Amniotic stem cell (primary cell): ENCODE measurements at places on chromosomes 13 and 19.
A peak's percentile ranks its signal among the peaks of the same experiment; 100 is the strongest.

DNA sequence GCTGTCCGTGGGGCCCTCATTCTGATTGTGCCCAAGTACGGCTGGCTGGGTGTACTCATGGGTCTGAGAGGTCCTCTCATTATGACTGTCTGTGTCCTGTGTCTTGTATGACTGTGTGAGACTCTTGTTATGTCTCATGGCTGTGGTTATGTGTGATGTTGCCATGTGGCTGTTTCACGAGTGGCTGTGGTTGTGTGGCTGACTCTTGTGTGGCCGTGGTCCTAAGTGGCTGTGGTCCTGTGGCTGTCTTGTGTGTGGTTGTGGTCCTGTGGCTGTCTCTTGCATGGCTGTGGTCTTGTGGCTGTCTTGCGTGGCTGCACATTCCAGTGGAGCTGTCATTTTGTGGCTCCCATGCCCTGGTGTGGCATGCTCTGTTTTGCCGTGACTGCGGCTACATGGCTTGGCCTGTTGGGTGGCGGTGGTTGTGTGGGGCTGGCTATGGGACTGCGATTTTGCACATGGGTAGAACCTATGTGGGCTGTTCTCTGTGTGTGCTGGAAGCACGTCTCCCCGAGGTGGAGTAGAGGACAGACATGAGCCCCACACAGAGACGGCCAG is 2.5 kb downstream of the LYL1 start:
- no peak for DNase-seq

DNA sequence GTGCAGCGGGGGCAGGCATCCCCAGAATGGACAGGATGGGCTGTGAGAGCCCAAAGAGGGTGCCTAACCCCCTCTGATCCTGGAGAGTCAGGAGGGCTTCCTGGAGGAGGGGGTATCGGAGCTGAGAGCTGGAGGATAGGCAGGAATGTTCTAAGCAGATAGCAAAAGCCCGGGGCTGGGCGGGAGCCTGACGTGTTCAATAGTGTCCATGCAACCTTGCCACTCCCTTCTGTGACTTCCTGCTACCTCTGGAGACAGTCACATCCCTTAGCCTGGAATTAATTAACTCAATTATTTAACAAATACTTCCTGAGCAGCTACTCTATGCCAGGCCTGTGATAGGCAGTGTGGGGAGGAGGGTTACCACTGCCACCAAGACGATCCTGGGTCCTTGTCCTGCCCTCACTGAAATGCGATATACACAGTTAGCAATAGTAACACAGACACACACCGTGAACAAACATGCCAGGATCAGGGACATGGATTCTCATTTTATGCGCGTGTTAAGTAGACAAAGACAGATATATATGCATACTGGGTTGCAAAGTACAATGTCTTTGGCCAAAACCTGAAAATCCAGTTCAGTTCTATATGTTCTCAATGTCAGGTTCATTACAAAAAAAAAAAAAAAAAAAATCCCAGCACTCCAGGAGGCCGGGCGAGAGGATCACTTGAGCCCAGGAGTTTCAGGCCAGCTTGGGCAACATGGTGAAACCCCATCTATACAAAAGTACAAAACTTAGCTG is 10.7 kb downstream of the AP2S1 start:
- DNase-seq: no peak

DNA sequence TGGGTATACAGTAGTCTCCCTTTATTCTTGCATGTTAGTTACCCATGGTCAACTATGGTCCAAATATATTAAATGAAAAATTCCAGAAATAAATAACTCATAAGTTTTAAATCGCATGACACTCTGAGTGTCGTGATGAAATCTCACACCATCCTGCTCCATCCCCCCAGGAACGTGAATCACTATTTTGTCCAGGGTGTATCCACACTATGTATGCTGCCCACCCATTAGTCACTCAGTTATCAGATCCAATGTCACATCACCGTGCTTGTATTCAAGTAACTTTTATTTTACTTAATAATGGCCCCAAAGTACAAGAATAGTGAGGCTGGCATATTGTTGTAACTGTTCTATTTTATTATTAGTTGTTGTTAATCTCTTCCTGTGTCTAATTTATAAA is 115.8 kb upstream of the SERP2 start:
- DNase-seq: no peak

DNA sequence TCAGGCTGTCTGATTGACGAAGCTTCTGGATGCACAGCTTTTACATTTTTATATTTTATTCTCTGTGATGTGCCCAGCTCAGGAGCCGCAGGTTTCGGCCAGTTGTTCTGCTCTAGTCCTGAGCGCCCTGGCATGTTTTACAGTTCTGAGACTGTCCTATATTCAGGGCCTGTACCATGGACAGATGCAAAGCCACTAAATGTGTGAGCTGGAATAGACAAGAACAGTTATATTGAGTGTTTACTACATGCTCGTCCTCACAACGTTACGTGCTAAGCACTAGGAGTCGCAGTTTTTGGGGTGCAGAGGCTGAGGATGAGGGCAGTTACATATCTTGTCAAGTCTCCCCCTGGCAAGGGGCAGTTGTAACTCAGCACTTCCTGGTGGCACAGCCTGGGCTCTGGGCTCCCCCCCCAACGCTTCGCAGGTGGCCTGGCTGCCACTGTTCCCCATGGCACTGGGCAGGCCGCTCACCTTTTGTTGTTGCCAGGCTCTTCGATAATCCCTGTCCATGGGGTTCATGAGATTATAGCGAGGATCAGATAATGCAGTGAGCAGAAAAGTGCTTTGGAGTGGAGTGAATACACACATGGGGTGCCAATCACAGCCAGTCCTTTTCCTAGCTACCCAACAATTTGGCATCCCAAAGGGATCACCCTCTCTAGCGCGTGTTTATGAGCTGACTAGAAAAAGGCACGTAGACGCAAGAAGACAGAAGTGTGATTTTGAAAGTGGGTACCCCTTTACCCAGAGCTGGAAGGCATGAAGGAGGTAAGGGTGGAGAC is 23.5 kb downstream of the ARL11 start:
- DNase-seq: no peak

DNA sequence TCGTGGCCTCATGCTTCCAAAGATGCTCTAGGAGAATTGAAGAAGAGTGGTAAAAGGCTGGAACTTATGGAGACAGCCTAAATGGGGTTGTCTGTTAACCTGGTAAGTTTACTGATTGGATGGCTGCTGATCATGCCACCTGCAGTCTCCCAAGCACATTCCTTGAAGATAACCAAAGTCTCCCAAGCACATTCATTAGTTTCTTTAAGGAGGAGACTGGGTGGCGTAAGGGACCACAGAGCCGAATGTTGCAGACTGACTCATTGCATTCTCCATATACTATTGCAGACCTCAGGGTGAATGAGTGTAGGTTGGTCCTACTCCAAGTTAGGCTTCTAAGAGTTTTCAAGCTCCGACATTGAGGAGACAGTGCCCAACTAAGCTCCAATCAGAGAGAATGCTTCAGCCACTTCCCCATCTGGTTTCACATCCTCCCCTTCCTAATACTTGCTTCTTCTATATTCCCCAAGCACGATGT is at the start of gene IGFL3:
IGFL3 (minus strand) TSS at position 51 of the 478 bp plus-strand sequence; CDS start at position 12, 39 bp downstream.
- DNase-seq: no peak

GRCh38 chr13:66348745-66349690 is 881.1 kb downstream of the PCDH9 start:
- DNase-seq: no peak

GRCh38 chr19:2424686-2425621 is 2.4 kb downstream of the TIMM13 start:
- peak; percentile 5 for DNase-seq

- peak; percentile 1 for DNase-seq
These were observed 1048.4 kb downstream of the SLITRK1 start for GRCh38 chr13:82833923-82834322.

DNA sequence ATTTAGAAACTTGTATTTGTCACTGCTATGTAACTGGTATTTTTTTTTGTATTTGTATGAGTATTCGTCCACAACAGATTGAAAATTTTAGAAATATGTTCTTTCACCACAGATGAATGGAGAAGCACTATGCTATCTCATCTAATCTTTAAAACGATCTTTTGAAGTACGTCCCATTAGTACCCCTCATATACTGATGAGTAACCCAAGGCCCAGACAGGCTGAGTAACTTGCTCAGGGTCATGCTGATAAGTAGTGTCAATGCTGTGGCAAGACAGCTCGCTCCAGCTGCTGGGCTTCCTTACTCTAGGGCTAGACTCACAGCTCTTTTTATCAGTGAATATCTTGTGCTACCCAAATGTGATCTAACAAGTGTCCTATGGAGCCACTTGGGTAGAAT is 154.2 kb downstream of the SUCLA2 start:
- no peak for DNase-seq
